ENCODE measurements at places on chromosomes 11 and 22.

GRCh38 chr11:133955945-133956421 is 785 bp downstream of the IGSF9B start:
- DNase-seq = no peak

GRCh38 chr11:63609536-63609935 is 4.7 kb downstream of the PLAAT3 start:
- DNase-seq = no peak

DNA sequence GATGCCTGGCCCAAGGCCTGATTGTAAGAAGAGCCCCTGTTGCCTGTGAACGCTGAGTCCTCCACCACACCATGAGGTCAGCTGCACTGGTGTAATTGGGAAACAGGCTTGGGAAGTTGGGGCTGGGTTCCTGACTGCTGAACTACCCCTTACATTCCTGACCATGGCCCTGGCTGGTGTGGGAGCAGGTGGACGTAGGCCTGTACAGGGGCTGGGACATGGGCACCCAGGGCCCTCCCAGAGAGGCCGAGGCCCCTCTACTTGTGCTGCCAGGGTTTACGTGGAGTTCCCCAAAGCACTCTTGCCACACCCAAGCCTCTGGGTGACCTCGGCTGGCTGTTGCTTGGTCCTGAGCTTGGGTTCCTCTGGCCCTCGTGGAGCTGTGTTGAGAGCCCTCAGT is 5.4 kb downstream of the RELT start:
- DNase-seq = no peak

DNA sequence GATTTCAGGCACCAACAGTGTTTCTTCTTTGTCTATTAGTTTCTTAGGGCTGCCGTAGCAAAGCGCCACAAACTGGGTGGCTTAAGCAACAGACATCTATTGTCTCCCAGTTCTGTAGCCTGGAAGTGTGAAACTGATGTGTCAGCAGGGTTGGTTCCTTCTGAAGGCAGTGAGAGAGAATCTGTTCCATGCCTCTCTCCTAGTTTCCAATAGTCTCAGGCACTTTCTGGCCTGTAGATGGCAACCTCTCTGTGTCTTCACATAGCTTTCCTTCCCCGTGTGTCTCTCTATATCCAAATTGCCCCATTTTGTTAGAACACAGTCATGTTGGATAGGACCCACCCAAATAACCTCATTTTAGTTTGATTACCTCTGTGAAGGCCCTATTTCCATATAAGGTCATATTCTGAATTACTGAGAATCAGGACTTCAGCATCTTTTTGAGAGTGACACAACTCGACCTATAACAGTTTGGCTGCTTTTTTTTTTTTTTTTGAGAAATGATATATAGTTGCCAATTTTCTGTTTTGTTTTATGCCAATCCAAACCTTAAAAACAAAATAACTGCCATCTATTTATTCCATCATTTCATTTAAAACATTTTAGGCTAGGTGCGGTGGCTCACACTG is 108.2 kb downstream of the SLC36A4 start:
- no peak for DNase-seq

DNA sequence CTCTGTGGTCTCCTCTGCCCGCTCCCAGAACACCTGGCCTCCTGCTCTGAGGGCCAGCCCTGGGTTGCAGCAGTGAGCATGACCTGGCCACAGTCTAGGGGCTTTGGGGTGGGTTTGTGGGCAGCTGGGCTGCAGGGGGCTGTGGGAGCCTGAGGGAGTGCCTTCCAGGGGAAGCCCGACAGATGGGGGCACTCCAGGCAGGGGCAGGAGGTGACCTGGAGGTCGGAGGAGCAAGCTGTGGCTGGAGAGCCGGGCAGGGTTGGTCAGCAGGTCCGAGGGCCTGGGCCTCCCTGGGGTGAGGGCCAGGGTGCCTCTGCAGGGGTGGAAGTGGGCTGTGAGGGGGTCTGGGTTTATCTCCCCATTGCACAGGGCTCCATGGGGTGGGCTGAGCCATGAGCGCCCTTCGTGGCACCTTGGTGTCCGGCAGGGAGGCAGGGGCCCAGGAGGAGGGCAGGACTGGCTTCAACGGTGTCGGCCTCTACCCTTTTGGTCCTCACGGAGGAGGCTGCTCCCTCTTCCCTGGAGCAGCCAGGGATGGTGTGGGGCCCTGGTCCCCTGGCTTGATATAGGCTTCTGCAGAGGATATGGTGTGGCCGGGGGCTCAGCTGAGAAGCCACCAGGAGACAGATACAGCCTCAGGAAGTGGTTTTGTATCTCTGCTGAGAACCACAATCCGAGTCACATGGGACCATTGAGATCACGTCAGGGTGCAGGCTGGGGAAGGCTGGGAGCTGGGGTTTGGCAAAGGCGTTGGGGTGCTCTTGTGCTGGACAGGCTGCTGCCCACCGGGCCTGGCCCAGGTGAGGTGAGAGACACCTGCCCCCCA is 22.3 kb downstream of the KCNQ1 start:
- no peak for DNase-seq

GRCh38 chr22:37310075-37310606 is 27.8 kb downstream of the CYTH4 start:
- DNase-seq = no peak

DNA sequence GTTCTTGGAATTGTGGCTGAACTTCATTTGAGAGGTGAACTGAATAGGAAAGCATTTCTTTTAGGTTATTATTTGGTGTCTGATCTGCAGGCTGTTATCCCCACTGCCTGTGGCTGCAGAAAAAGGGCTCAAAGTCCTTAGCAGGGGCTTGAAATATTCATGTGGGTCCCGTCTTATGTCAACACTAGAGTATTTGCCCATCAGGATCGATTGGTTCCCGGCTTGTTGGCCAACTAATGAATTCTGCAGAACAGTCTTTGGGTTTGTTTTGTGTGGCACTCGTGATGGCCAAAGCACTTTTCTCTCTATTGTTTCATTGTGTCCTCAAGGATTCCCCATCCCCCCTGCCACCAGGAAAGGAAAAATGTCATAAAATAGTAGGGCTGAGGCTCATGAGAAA is 211.9 kb downstream of the MYO18B start:
- DNase-seq = no peak

DNA sequence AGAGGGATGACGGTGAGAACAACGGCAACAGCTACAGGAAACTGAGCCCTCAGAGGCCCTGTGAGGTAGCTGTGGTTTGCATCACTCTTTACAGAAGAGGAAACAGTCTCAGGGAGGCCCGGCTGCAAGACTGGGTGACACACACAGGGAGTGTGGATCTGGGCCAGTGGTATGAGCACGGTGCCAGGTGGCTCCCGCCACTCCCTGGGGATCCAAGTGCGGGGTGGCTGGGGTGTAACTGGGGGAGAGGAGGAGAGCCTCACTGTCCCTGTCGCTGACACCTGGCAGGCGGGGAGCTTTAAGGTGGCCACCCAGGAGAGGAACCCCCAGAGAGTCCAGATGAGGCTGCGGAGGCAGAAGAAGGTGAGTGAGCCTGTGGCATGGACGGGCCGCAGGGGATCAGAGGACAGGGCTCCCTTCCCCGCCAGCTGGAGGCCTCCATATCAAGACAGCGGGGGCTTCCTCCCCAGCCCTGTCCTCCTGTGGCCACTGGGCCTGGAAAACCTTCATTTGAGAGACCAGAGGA is 5.6 kb downstream of the RGL4 start:
- DNase-seq = no peak

DNA sequence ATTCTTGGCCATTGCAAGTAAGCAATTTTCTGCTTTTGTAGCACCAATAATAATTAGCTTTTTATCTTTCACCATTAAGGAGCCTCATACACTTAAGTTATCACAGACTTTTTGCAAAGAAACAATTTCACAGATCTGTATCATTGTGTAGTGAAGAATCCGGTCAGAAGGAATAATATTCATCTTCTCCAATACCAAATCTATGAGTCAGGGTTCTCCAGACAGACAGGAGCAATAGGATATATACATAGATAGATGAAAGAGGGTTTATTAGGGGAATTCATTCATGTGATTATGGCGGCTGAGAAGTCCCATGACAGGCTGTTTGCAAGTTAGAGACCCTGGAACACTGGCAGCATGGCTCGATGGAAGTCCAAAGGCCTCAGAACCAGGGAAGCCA is 82.9 kb upstream of the UBASH3B start:
- no peak for DNase-seq

- DNase-seq = no peak
These were observed 18.0 kb downstream of the PPP2R1B start for GRCh38 chr11:111748035-111748804.

DNA sequence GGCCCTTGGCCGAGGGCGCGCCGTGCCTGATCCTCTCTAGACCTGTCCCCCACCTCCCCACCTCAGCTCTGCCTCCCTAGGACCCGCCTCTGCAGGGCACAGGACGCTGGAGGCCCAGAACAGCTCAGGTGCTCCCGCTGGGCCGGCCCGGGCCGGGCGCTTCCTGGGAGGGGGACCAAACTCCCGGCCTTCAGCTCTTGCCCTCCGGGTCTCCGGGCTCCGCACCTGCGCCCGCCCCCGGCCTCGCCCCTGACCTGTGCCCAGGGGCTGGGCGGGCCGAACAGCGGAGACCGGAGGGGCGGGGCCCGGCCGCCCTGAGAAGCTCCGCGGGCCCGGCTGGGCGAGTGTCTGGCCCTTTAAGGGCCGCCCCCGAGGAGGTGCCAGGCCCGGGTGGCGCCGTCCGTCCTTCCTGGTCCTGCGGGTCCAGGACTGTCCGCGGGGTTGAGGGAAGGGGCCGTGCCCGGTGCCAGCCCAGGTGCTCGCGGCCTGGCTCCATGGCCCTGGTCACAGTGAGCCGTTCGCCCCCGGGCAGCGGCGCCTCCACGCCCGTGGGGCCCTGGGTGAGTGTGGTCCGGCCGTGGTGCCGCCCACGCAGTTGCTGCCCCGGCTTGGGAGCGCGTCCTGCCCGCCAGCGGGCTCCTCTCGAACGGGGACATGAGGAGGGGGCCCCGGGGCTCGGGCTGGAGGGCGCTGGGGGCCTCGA is at the start of gene SSH3:
TSS of gene SSH3 (plus strand) at position 399 of the 703 bp plus-strand sequence. CDS start at position 495, 96 bp downstream.
- peak; percentile 73 for DNase-seq

DNA sequence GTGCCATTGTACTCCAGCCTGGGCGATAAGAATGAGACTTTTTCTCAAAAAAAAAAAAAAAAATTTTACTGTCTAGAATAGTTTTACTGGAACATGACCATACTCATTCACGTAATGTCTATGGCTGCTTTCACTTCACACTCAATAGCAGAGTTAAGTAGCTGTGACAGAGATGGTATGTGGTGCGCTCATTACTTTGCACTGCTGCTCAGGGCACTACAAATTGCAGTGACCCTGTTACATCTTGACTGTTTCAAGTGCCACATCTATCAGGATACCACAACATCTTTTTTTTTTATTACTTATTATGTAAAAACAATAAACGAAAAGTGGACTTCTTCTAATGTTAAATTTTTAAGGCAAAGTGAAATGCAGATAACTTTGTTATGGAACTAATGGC is 110.3 kb downstream of the ARHGAP20 start:
- DNase-seq = no peak

Data from RWPE1 (cell line).